ENCODE measurements at places on chromosomes 5 and 9.

- no peak for DNase-seq
These were observed 54.5 kb downstream of the ZNF366 start for GRCh38 chr5:72452515-72453245.

GRCh38 chr5:83914662-83915418 lies 194.2 kb upstream of the HAPLN1 start:
- no peak for DNase-seq

GRCh38 chr5:178423901-178424809 lies 166.0 kb downstream of the COL23A1 start:
- no peak for DNase-seq

DNA sequence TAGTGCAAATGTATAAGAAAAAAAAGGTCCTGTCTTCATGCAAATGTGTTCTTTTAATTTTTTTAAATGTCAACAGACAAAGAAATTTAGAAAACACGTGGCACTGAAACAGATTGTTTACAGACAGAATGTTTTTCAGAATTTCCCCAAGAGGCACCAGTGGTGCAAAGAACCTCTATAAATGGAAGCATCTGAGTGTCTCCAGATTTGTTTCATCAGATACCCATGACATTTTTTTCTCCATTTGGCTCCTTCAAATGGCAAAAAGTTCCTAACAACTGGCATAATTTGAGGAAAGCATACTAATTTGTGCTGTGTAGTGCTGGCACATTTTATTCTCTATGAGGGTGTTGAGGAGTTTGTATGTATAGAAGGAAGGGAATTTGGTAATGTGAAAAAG lies 15.0 kb downstream of the CCDC192 start:
- DNase-seq, result no peak

DNA sequence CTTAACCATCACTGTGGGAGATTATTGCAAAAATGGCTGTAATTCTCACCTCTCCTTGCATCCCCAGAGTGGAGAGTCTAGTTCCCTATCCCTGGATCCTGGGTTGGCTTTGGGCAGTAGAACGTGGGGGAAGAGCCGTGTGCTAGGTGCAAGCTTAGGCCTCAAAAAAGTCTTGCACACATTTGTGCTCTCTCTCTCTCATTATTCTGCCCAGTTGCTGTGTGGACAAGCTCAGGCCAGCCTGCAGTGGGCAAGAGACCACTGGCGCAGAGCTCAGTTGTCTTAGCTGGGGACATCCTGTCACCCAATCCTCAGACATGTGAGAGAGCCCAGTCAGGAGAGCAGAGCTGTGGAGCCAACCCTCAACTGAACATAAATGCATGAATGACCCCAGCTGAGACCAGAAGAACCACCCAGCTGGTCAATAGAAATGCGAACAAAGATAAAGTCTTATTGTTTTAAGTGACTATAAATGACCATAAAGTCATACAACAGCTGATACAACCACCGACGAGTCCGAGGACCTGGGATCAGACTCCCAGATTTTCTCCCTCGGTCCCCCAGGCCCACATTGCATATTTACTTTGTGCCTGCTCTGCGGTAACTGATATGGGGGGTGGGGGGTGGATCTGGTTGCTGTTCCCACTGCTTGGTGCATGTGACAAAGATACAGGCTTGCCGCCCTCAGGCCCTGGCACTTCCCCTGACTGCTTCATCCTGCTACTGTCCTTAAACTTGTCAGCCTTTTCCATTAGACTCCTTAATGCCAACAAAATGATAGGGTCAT lies 166.4 kb upstream of the MVB12B start:
- DNase-seq, result no peak

- DNase-seq, result peak; percentile 72
These were observed 1.7 kb upstream of the PAX5 start for GRCh38 chr9:37035648-37036370.

DNA sequence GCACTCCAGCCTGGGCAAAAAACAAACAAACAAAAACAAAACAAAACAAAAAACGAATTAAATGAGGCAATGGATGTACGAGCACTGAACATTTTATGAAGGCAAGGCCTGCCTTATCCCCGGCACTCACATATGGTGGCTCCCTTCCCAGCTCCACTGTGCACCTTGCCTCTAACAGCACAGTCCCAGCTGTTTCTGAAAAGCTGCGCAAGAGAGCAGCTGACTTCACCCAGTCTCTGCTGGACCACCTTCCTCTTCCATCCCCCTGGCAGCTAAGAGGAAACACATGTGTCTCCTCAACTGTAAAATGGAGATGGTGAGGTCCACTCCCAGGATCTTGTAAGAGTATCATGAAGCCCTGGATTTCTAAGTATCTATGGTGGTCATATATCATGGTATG lies 100.7 kb downstream of the KLF4 start:
- no peak for DNase-seq

DNA sequence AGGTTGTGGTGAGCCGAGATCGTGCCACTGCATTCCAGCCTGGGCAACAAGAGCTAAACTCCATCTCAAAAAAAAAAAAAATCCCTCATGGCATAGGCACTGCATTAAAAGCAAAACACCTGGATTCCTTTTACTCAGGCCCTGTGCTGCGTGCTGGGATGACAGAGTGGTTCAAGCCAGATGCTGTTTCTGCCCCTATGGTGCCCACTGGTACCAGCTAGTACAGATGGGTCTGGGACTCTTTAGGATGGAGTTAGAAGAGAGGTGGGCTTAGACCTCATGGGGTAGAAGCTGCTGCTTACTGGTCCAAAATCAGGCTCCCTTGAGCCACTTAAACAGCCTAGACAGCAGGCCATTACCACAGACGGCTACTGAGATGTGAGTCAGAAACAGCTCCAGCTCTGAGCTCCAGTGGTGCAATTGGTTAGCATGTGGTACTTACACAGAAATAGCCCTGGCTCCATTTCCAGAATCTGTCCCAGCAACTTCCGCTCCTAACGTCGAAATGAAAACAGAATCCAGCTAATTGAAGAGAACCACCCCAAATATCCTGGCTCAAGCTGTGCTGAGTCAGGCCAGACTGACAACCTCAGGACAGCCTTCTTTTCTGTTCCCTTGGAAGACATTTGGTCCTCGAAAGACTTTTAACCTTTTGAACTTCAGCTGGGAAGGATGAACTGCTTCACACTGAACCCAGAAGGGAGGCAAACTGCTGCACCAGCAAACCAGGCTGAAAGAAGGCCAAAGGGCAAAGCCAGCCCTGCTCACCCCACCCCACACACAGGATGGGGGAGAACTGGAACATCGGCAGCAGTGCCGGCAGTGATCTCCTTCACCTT lies 15.5 kb downstream of the C5orf15 start:
- DNase-seq, result no peak

GRCh38 chr5:69042500-69042899 lies 51.3 kb upstream of the SLC30A5 start:
- DNase-seq, result no peak

GRCh38 chr9:83533296-83533695 lies 4.9 kb downstream of the FRMD3 start:
- no peak for DNase-seq

GRCh38 chr5:52805615-52806014 lies 17.9 kb downstream of the ITGA1 start:
- no peak for DNase-seq

DNA sequence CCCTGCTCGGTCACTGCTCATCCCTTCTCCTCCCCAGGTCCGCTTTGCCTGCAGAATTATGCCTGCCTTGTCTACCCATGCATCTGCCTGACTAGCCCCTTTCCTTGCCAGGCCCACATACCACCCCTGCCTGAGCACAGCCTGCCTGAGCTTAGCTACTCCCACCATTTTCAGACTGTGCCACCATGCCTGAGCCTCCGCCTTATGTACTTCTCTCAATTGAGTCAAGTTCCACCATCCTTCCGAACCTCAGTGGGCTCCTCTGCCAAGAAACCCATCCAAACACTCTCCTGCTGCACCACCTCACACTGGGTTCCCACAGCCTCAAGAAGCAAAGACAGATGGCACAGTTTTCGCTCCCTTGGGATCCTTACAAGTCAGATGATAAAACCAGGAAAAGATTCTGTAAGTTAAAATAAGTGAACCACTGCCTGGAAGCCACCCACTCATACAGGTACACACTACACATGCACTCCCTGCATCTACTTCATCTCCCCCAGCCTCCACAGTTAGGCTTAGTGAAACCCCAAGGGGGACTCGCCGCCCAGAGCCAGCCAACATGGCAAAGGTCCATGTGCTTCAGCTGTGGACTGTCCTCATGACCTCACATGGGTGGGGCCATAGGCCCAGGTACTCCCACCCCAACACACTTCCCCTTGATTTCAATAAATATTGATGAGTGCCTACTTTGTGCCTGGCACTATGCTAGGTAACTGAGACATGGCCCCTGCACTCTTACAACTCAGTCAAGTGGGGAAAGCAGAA lies 23.1 kb downstream of the P4HA2 start:
- DNase-seq, result no peak

- no peak for DNase-seq
These were observed 28.8 kb downstream of the TNIP1 start for GRCh38 chr5:151051931-151052608.

- no peak for DNase-seq
These were observed 163.4 kb downstream of the RAB3C start for GRCh38 chr5:58746321-58746720.

DNA sequence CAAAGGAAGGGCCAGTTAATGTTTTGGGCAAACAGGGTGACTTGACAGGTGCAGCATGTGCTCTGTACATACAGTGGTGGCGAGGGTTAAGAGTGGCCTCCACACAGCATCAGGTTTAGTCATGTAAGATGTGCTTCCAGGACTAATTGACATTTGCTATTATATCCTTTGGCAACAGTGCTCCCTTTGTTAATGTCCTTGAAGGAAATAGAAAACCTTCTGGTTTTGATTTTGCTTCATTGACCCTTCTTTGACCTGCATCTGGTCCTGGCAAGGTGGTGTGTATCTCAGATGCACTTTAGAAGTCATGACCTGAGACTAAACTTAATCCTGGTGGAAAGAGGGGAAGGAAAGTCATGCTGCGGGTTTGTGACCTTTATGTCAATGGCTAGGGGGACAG lies 440.0 kb downstream of the ENC1 start:
- peak; percentile 59 for DNase-seq

- DNase-seq, result peak; percentile 76
These were observed 154.2 kb upstream of the HMHB1 start for GRCh38 chr5:143657647-143658285.

- no peak for DNase-seq
These were observed 135.5 kb downstream of the SEC61B start for GRCh38 chr9:99357575-99357974.

DNA sequence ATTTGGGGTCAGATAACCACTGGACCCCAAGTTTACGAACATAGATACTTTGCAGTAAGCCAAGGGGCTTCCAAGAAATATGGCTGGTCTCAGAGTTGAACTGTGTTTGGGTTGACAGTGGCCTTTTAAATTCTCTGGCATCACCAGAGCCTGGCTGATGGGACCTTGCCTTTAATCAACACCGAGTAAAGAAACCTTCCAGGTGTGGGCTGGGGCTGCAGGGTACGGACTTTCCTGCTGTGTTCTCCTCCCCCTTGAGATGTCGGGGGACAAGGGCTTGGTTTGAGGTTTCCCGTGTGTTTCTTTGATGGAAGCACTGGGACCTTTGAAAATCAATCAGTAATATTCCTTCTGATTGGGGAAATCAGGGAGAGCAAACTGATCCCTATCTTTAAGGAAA lies 140.1 kb downstream of the MTX3 start:
- DNase-seq, result no peak

DNA sequence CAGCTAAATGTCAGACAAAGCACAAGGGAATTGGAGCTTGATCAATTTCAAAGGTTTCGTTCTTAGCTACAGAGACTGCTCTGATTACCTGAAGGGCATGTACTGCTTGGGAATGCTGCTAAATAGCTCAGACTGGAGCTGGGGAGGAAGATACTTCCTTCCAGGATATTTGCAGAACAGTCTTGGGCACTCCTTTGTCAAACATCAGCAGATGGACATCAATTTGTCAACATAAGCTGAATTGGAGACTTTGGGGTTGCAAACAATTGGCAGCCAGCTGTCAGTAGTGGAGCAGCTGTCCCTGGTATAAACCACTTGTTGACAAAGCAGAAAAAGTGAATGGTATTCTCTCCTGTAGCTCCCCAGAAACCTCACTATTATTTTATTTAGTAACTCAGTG lies 182.0 kb downstream of the CCDC192 start:
- DNase-seq, result no peak

GRCh38 chr9:76020652-76021051 lies 130.2 kb downstream of the PCSK5 start:
- DNase-seq, result no peak

GRCh38 chr9:133351908-133352634 lies 4.1 kb downstream of the RPL7A start:
- no peak for DNase-seq

- DNase-seq, result no peak
These were observed 63.9 kb downstream of the CDC14B start for GRCh38 chr9:96555567-96556386.

DNA sequence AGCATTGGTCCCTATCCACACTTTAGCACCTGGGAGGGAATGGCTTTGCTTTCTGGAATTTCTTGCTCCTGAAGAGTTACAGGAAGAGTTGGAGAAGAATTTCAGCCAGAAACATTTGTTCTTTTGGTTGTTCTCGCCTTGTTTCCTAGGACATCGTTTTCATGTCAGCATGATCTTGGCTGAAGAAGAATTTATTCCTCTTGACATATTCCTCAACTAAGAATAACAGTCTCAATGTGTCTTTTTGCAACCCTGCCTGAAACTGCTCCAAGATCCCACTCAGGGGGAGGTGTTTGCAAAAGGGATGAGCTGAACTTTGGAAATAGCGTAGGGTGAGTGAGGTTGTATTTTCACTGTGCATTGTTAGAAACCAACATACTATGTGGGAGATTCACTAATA lies 26.1 kb downstream of the MAMDC2 start:
- DNase-seq, result no peak

DNA sequence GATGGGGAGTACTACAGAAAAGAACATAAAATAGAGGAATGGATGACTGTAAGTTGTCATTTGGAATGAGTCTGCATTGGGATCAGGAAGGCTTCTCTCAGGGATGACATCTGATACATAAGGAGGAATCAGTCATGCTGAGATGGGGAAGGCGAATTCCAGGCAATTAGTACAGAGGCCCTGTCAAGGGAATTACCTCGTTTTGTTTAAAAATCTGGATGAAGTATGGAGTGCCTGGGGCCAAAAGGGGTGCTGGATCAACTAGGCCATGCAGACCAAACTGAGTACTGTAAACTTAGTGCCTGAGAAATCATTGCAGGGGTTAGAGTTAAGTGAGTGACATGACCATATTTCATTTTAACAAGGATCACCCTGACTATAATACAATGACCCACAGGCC lies 30.5 kb downstream of the JAKMIP2 start:
- DNase-seq, result no peak

- DNase-seq, result no peak
These were observed 29.1 kb upstream of the TOMM5 start for GRCh38 chr9:37621273-37622121.

- DNase-seq, result no peak
These were observed 84.2 kb downstream of the TRPM6 start for GRCh38 chr9:74803376-74804017.

DNA sequence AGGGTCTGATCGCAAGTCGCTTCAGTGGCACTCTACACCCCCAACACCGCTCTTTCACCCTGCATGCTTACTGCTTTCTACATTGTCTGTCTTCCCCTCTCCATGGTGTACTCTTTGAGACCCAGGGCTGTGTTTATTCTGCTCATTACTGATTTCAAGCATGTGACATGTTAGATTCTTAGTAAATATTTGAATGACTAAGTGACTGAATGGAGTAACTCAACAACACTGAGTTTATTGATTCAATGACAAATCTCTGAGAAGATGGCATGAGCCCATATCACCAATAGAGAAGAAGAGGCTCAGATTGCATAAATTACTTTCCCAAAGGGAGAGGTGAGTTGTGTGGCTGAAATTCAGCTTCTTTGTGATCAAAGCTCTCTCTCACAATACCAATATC lies 89.7 kb upstream of the OSMR start:
- no peak for DNase-seq

GRCh38 chr5:14212838-14213237 lies 69.7 kb downstream of the TRIO start:
- DNase-seq, result no peak

All from DMS79 treated with DMSO at 0.1 percent for 48 hours (cell line).